ENCODE measurements at places on chromosomes 6 and 20.

DNA sequence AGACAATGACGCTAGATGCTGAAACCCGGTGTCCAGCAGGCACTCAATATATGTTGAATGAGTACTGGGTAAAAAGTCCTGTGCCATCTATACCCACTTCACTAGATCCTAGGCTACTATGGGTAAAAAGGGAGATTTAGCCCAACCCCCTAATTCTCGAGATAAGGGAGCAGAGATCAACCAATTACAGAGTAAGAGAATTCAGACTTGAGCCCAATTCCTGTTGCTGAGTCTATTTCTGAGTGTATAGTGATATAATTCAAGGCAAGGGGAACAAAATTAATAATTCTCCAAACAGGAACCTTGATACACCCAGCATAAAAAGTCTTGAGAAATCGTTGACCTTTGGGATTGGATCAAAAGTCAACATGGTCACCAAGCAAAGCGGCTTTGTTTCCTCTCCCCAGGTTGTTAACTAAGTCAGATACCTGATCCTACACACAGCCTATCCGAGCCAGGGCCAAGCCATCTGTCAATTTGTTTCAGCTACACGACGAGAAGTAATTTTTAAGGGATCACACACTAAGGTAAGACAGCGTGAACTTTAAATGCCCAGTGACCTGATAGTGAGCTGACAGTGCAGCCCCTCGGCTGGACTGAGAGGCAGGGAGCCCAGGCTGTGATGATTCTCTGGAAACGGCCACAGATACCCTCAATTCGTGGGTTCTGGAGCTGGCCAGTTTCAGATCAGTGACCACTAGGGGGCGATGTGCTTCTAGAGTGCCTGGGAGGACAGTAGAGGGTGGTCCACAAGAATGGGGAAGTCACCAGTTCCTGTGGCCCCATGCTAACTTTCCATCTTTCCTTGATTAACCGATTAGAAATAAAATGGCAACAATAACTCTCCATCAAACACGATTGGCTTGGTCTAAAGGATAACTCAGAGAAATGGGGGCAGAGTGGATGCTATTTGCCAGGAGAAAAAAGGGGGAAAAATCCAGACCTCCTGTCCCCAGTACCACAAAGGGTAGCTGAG lies 46.2 kb downstream of the SLC22A23 start:
- DNase-seq: peak; percentile 73

- no peak for DNase-seq
Observed at GRCh38 chr20:25277051-25277801, 29.3 kb downstream of the PYGB start.

- DNase-seq: no peak
Observed at GRCh38 chr20:62267543-62267942, 29.2 kb downstream of the OSBPL2 start.

DNA sequence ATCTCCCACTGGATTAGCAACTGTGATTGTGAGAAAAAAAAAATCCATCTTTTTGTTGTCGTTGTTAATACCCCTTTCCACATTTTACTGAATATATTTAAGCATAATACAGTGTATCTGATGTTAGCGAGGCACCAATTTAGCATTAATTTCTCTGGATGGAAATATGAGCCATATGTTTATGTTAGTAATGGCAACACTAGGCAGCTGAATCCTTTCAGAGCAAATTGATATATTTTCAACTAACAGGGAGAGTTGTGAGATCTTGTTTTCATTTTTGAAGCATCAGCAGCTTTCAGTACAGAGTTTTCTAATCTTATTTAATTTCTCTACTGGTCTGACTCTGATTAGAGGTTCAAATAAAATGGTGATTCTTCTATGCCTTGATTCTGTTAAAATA lies 84.8 kb upstream of the HDAC2 start:
- no peak for DNase-seq

DNA sequence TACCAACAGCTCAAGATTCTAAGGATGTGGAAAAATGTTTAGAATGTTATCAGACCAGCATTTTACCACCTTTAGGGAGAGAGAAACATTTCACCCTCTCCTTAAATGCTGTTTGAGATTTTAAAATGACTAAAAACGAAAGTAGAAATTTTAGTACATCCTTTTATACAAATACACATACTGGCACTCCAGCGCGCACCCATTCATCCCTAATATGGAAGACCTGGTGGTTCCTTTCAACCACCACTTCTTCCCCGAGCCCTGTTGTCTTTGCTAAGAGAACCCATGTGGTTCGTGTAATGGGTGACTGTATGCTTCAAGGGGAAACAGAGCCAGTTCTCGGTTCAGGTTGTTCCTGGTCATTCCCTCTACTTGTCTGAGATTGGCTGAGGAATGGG lies 21.3 kb downstream of the SPATA2 start:
- no peak for DNase-seq

All from NCI-H2171 (cell line).